ENCODE measurements at places on chromosomes 2 and 18.

DNA sequence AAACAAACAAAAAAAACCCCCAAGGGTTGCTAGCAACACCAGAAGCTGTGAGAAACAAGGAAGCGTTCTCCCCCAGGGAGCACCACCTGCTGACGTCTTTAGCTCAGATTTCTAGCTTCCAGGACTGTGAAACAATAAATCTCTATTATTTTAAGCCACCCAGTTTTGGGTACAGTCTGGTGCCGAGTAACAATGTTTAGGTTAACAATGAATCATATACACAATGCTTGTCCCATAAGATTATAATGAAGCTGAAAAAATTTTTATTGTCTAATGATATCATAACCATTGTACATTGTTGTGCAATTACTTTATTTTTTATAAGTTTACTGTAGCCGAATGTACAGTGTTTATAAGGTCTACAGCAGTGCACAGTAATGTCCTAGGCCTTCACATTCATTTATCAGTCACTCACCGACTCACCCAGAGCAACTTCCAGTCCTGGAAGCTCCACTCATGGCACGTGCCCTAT, 72.1 kb upstream of the CAB39 start:
- DNase-seq = no peak

- no peak for DNase-seq
These were observed 107.7 kb downstream of the SCG2 start for GRCh38 chr2:223494496-223494895.

DNA sequence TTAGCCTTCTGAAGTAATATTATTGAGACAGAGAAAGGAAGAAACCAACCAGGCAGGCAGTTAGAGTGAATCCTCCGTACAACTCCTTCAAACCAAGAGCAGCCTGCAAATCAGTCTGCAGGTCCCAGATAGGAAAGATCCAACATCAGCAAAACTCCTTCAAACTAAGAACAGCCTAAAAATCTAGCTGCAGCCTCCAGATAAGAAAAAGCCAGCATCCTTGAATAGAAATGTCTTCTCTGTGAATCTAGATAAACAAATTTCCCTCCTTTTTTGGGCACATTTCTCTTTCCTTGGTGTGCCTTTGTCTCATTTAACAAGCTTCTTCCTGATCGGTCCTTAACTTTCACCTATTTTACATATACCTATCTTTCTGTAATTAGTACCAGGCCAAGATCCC, 1004.6 kb upstream of the TMEFF2 start:
- no peak for DNase-seq

- no peak for DNase-seq
These were observed 21.4 kb downstream of the AP1S3 start for GRCh38 chr2:223815884-223816570.

DNA sequence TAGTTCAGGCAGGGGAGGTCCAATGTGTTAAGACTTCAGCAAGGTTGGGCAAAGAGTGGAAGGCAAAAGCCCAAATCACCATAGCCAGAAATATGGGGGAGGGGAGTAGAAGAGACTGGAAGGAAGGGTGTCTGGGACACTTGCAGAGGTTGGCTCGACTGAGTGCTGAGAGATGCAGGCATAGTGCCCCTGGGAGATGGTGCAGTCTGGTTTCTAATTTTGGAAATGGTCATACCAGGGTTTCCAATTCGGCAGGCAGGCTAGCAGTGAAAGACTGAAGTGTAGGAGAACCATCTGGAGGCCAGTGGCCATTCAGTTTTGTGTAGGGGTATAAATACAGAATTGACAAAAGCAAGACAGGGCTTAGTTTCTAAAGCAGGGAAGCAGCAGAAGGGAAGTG, 6.2 kb upstream of the SPOPL start:
- DNase-seq = no peak

DNA sequence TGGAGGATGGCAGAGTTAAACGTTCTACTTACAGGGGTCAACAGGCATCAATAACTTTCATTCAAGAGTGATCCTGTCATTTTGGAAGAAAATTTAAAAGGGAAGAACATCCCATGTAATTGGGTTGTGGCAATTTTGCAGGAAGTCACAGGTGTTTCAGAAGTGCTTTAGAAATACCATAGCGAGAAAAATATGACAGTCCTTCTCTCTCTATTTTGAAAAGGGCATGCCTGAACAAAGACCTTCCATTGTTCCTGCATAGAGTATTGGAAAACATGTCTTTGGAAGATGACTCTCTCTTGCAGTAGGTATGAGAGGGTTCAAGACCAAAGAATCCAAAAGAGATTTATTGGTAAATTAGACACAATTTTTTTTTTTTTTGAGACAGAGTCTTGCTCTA, 81.8 kb upstream of the SERTAD2 start:
- DNase-seq = no peak

DNA sequence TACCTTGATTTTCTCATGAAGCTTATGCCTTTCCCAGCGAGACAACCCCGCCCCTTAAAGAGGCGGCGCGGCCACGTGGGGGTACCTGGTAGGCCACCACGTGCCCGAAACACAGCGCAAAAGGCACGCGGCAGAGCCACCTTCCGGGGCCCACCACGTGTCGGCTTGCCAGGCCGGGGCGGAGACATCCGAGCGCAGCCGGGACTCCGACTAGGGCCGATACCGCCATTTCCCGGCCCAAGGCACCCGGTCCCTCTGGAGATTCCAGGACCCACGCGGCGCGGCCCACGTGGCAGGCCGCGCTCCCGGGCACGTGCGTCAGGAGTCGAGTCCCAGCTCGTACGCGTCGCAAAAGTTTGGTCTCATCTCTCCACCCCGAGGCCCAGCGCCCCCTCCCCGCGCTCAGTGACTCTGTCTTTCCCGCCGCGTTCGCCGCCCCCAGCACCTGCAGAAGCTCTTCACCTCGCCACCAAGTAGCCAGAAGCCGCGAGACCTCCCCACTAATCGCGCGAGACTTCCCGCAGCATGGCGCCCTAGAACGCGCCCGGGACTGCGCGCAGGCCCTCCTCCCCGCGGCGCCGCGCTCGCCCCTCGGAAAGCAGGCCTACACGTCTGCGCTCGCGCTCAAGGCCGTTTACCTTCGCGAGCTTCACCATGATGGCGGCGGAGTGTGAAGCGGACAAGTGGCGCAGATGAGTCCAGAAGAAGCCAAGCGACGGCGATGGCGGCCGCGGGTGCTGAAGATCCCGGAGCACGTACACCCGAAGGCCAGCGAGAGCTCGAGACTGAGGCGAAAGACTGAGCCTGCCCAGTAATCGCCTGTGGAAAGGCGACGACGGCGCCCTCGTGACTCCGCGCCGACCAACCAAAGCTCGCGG, at the start of gene NCL:
Gene NCL (minus strand): TSS at position 787 of the 878 bp plus-strand sequence. CDS start 131 bp downstream, at position 656.
- DNase-seq = no peak

DNA sequence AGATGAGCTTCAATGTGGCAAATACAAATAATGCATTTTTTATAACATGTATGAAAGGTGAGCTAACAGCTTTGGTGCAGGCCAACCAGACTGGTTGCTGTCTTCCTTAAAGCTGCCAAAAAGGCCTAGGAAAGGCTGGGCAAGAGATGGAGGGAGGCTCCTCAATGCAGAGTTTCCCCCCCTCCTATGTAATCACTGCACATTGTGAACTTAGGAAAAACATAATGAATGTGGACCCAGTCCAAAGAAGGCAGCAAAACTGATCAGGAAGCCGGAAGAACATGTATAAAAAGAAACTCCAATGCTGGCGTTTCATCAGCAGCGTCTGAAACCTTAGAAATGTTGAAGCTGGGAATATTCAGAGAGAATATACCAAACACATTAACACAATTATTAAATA, 84.2 kb upstream of the LYPD6 start:
- no peak for DNase-seq

DNA sequence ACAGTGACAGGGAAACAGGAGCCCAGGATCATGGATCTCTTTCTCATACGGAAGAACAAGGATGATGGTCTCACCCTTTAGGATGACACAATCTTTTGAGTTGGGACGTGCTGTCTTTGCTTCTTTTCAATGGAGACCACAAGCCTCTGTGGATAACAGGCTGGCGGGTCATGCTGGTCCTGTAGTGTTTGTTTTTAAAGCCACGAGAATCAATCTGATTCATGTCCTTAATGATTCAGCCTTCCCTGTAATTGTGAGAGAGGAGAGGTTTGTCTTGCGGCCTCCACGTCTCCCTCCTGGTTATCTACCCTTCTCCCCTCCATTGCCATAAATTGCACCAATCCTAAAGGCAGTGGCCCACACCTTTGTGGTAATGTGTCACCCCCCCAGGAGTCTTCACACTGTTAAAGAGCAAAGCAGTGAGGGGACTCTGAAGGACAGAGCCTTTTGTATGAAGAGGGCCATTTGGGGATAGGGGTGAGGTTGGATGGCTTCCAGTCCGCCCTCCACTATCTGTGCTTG, 87.7 kb upstream of the TGFA start:
- no peak for DNase-seq

GRCh38 chr2:3207091-3207491, 170.5 kb downstream of the EIPR1 start:
- no peak for DNase-seq

GRCh38 chr2:205323929-205324328, 358.4 kb upstream of the NRP2 start:
- no peak for DNase-seq

GRCh38 chr18:75478996-75479880, 51.7 kb upstream of the SMIM21 start:
- no peak for DNase-seq

- no peak for DNase-seq
These were observed 51.6 kb downstream of the SNED1 start for GRCh38 chr2:241049739-241050623.

GRCh38 chr2:29662861-29663260, 258.5 kb downstream of the ALK start:
- DNase-seq = no peak

- no peak for DNase-seq
These were observed 5.8 kb downstream of the NGEF start for GRCh38 chr2:233007270-233007669.

GRCh38 chr2:235497096-235497495, 3.3 kb downstream of the AGAP1 start:
- DNase-seq = no peak

DNA sequence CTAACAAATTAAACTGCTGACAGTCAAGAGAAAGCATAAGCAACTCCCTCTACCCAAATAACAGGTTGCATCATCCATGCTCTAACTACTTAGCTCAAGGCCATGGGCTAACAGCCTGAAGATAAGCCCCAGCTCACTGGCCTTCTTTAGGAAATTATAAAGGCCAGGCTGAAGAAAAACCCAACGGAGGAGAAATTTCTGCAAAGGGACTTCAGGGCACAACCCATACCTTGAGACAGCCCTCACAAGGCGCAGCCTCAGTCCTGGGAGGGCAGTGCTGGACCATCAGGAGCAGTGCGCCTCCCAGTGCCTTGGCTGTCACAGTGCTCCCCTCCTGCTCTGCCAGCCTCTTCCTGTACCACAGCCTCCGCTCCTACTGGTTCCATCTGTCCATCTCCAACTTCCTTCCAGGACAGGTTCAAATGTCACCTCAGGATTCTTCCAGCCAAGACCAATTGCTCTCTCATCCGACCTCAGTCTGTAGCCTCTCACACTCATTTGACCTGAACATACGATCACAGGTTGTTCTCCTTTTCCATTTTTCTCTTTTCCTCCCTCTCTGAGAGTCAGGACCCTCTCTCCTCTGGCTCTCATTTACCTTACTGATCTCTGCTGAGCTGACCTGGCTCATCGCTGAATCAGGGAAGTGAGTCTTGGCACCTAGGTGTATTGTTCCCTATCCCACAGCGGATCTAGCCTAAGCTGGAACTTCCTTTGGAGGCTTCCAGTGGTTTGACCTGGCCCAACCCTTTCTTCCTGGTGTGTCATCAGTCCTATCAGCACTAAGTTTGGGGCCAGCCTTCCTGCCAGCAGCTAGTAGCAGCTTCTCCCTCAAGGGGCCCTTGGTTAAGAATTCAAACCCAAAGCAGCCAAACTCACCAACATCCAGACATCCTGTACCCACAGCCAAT, 1.9 kb downstream of the MCFD2 start:
- no peak for DNase-seq

DNA sequence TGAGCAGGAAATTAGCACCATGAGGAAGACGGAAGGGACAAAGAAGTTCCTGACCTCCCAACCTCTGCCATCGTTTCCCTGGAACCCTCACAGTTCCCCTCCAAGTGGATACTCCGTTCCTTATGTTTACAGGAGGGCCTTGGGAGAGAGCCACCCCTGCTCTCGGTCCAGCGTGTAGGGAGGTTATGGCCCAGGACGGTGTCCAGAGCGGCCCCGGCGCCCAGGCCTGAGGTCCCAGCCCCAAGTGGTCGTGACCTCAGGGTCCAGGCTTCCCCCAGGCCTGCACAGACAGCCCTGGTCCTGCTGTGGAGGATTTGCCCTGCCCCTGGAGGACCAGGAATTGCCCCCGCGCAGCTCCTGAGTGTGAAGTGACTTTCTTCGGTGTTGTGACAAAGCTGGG, 61.8 kb upstream of the RBM44 start:
- no peak for DNase-seq

DNA sequence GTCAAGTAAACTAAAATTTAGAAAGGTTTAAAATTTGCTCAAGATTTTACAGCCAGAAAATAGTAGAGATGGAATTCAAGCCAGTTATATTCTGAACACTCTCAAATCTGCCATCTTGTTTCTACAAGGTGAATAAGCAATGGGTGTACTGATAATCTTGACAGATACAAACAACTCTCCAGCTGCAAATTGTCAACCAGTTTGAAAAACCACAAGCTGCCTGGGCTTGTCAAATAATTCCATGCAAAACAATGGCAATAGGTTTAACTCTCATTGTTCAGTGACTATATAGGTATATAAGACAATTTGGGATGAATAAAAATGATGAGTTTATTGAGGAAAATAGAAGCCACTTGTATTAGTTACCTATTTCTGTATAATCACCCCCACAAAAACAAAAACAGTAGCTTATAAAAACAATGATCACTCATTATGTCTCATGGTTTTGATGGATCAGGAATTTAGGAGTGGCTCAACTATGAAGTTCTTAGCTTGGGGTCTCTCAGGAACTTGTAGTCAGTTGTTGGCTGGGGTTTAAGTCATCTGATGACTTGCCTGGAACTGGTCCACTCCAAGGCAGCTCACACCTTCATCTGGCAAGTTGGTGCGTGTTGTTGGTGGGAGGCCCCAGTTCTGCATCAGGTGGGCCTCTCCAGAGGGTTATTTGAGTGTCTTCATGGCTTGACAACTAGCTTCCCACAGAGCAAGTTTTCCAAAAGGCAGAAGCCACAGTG, 12.6 kb upstream of the EVA1A start:
- DNase-seq = no peak

DNA sequence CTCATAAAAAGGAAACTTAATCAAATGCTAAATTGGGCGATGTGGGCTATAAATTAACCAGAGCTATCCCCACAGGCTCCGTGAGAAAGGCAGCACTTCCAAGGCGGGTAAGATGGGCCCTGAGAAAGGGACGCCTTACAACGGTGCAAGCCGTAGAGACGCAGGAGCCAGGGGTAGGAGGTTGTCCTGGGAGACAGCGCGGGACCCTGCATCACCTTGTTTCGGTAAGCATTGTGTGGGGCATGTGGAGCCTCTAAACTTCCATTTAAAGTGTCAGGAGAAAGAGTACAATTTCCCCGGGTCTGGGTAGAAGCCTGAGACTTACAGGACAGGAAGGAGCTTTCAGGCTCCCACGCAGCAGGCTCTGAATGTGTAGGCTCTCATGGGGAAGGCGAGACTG, 1.2 kb upstream of the PER2 start:
- DNase-seq = no peak

- no peak for DNase-seq
These were observed 49.8 kb upstream of the ASB1 start for GRCh38 chr2:238376884-238377391.

- DNase-seq = no peak
These were observed 450.8 kb downstream of the EIPR1 start for GRCh38 chr2:2926858-2927175.

- no peak for DNase-seq
These were observed 59.9 kb downstream of the PTPRM start for GRCh38 chr18:7626922-7627440.

GRCh38 chr2:240816584-240817495, 3.2 kb downstream of the KIF1A start:
- no peak for DNase-seq

GRCh38 chr2:207269038-207269437, 103.3 kb upstream of the KLF7 start:
- DNase-seq = no peak

All from cortex of kidney (tissue), 1 donor.